ENCODE measurements at places on chromosomes 2 and 18. TPM values are rescaled to one million over a fixed set of nuclear protein-coding genes. Genes with fewer than 3 reads are reported as not detected.

Gene DSG1
- not detected for total RNA-seq

Gene ANKRD30B
- total RNA-seq = not detected

Gene NFU1
- total RNA-seq = 32.0 TPM

Gene SH3BP4
- 36.5 TPM for total RNA-seq

- DNase-seq = peak; percentile 11
- H3K27ac ChIP-seq = no peak overlapping the region
- H3K4me3 ChIP-seq = no peak overlapping the region
- H3K36me3 ChIP-seq = peaks cover 19% of the 10 kb centered on the region
These were observed 148.0 kb downstream of the SMAD7 start for GRCh38 chr18:48802543-48803290.

DNA sequence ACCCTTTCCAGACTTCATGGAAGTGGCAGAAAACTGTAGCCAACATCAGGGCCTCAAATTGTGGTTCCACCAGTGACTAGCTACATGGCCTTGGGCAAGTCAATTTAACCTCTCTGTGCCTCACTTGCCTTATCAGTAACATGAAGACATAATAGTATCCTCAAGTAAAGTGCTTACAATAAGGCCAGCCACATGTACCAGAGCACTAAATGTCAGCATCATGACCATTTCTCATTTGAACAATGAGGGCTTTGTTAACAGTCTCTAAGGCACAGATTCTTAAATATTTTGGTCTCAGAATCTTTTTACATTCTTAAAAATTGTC is 5.8 kb upstream of the KCMF1 start:
- no peaks in the 10 kb centered on the region for H3K27me3 ChIP-seq
- H3K4me3 ChIP-seq = no peak overlapping the region
- peaks cover 7% of the 10 kb centered on the region for H3K36me3 ChIP-seq
- no peak overlapping the region for H3K27ac ChIP-seq
- peaks cover 11% of the 10 kb centered on the region for H3K4me1 ChIP-seq
- DNase-seq = no peak

DNA sequence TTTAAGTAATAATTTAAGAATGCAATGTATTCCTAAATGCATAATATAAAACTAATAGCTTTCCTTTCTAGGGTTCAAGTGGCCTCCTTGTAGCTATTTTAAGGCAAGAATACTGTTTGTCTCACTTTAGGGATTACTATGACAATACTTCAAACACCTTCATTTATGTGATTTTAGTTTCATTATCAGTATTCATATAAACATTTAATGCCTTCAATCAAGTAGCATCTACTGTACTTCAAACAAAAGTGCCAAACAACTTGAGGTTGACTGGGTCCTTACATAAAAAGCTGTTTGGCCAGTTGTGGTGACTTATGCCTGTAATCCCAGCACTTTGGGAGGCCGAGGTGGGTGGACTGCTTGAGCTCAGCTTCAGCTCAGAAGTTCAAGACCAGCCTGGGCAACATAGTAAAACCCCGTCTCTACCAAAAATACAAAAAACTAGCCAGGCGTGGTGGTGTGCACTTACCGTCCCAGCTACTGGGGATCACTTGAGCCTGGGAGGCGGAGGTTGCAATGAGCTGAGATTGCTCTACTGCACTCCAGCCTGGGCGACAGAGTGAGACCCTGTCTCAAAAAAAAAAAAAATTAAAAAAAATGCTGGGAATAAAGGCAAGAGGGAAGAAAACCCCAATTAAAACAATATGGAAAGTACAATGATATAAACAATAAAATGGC is 9.3 kb downstream of the MEX3C start:
- no peaks in the 10 kb centered on the region for H3K27me3 ChIP-seq
- no peak overlapping the region for H3K27ac ChIP-seq
- no peak overlapping the region for H3K4me3 ChIP-seq
- H3K4me1 ChIP-seq = peaks cover 5% of the 10 kb centered on the region
